Activated T-cell treated with anti-CD3 and anti-CD28 coated beads, Interleukin-2, amount 50 U/mL, for 72 hours (primary cell): ENCODE measurements at places on chromosomes 6 and 20. TPM values are rescaled to one million over a fixed set of nuclear protein-coding genes. Genes with fewer than 3 reads are reported as not detected.

Gene RAB32
- 1.5 TPM for total RNA-seq

Gene DEK
- total RNA-seq, result 204 TPM

Gene HLA-DQB2
- total RNA-seq, result 0.60 TPM

Gene NHLRC1
- total RNA-seq, result 0.14 TPM

Gene ZNF76
- total RNA-seq, result 55.9 TPM

Gene CPNE1
- 459 TPM for total RNA-seq

Gene CRIP3
- 0.82 TPM for total RNA-seq

Gene FRK
- 0.02 TPM for total RNA-seq

Gene OPRM1
- not detected for total RNA-seq

Gene GGT7
- 20.8 TPM for total RNA-seq

Gene RIPPLY2
- total RNA-seq, result not detected

Gene MTFR2
- 34.3 TPM for total RNA-seq

Gene MAP3K7
- 25.3 TPM for total RNA-seq

Gene EYA4
- total RNA-seq, result not detected

Gene ZBTB46
- 2.7 TPM for total RNA-seq

Gene ADGRF5
- not detected for total RNA-seq

Gene WFDC12
- total RNA-seq, result not detected

Gene DCBLD1
- 3.4 TPM for total RNA-seq

Gene CCN6
- 0.25 TPM for total RNA-seq

Gene OR2J2
- not detected for total RNA-seq

Gene FAM184A
- 18.5 TPM for total RNA-seq

Gene PLN
- total RNA-seq, result not detected

Gene ARMC12
- total RNA-seq, result 4.5 TPM

Gene SLC25A27
- 2.5 TPM for total RNA-seq

Gene STMND1
- total RNA-seq, result not detected

Gene CST4
- total RNA-seq, result not detected

Gene ADGB
- total RNA-seq, result not detected

Gene MUCL3
- total RNA-seq, result not detected

Gene TNFRSF6B
- total RNA-seq, result 1.2 TPM

Gene C6orf47
- total RNA-seq, result 22.5 TPM

Gene VGLL2
- total RNA-seq, result not detected

Gene CALHM6
- 6.0 TPM for total RNA-seq

Gene SLC4A11
- total RNA-seq, result 0.53 TPM

Gene WASF1
- 2.6 TPM for total RNA-seq

Gene MYL9
- total RNA-seq, result 0.62 TPM

Gene SLC52A3
- total RNA-seq, result not detected

Gene FRS3
- 11.4 TPM for total RNA-seq

Gene MUC21
- total RNA-seq, result not detected

Gene FAM83D
- total RNA-seq, result 10.4 TPM

Gene CTAGE9
- not detected for total RNA-seq

Gene KCNQ2
- total RNA-seq, result 0.65 TPM

Gene DAAM2
- total RNA-seq, result not detected

Gene XKR7
- total RNA-seq, result not detected

Gene CST1
- total RNA-seq, result not detected

Gene SLC17A1
- 0.29 TPM for total RNA-seq

Gene NINL
- 5.2 TPM for total RNA-seq

Gene GDAP1L1
- 1.0 TPM for total RNA-seq
